ENCODE measurements at places on chromosomes 11 and 22.

DNA sequence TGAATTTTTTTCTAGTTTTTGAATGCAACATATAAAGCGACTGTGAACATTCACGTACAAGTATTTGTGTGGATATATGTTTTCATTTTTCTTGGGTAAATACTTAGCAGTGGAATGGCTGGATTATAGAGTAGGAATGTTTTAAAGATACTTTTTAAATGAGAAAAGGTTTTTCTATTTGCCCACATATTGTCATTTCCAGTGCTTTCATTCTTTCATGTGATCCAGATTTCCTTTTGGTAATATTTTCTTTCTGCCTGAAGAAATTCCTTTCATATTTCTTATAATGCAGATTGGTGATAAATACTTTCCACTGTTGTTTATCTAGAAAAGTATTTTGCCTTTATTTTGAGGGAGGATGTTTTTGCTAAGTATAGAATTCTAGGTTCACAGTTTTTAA lies 7.9 kb downstream of the DDB2 start:
- DNase-seq = no peak

DNA sequence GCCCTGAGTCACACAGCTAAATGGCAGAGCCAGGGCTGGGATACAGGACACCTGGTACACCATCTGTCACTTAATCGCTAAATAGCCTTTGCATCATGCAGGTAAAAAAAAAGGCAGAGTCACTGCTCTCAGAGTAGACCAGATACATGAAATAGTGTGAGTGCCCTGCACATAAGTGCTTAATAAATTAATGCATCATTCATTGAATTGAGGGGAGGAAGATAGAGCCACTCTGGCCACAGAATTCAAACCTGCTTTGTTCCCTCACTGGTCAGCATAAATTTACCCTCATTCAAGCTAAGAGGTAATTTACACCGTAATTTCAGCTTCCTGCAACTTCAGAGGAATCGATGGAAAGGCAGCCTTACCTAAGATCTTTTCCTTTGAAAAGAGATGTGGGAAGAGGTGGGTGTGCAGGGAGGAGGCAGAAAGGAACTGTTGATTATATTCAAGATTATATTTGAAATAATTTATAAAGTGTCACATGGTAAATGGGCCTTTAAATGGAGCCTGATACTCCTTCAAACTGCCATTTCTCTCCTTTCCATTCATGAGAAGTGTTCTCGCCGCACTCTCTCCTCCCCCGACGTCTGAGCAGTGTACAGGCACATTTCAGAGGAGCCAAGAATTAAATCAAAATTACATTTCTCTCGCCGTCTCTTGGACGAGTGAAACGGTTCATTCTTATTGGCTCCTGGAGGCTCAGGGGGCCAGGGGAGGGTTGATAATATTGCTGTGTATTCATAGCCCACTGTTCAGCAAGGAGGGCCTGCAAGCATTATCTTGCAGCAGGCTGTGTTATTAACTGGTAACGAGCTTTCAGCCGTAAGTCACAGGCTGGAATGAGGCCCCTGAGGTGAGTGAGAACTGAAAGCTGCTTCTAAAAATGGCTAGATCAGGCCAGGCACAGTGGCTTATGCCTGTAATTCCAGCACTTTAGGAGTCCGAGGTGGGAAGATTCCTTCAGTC lies 52.2 kb upstream of the HMGXB4 start:
- DNase-seq = no peak

- DNase-seq = no peak
Observed at GRCh38 chr11:119024430-119025098, 6.0 kb downstream of the TRAPPC4 start.

DNA sequence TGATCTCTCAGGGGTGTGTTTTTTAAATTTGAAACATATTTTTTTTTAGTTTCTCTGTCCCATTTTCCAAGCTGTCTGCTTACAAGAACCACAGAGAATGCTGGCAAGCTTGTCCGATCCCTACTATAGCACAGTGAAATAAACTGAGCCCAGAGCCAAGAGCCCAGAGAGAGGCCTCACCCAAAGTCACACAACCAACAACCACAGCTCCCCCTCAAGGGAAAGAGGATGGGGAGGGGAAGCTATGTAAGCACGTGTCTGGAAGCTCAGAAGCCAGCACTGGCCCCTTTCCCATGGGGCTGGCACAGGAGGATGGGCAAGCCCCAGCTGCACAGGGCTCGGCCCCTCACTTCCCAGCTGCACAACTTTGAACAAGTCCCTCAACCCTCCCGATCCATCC lies 3.2 kb upstream of the SART1 start:
- no peak for DNase-seq

DNA sequence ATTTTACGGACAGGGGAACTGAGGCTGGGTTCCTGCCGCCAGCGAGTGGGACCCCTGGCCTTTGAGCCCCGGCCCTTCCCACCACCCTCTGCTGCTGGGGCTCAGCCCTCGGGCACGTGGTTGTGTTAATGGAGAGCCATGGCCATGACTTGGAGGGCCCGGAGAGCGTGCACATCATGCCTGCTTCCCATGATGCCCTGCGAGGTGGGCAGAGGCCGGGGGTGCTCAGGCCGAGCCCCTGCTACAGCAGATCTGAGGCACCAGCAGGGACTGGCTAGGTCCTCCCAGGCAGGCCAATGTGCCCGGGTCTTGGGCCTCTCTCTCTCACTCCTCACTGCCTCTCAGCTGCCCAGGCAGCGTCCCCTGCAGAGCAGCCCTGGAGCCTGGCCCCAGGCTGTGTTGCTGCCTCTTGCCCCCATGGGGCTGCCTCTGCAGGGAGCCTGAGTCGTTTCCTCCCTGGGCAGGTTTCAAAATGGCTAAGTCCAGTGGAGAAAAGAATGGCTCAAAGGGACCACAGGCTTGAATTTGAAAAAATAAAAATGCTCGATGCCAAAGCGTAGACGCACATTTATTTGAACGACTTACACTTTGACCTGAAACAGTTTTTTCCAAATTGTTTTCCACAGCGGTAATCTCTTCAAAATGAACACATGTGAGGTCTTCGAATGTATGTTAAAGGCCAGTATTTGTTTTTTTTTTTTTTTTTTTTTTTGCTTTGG lies 72.6 kb upstream of the CLDN5 start:
- DNase-seq = no peak

GRCh38 chr11:27963370-27963769 lies 144.6 kb downstream of the KIF18A start:
- no peak for DNase-seq

DNA sequence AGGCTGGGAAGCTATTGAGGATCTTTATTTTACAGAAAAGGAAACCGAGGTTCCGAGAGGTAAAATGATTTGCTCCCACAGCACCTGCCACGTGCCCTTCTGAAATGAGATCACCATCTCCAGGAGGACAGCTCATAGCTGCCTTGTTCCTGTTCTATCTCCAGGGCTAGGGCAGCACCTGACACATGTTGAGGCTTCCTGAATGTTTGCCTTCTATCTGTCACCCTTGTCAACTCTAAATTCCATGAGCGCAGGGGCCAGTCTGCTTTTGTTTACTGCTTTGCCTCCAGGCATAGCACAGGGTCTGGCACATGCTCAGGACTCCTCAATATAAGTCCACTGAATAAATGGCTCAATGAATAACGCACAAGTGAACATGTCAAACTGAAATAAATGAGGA lies 24.1 kb downstream of the ASCC2 start:
- no peak for DNase-seq

DNA sequence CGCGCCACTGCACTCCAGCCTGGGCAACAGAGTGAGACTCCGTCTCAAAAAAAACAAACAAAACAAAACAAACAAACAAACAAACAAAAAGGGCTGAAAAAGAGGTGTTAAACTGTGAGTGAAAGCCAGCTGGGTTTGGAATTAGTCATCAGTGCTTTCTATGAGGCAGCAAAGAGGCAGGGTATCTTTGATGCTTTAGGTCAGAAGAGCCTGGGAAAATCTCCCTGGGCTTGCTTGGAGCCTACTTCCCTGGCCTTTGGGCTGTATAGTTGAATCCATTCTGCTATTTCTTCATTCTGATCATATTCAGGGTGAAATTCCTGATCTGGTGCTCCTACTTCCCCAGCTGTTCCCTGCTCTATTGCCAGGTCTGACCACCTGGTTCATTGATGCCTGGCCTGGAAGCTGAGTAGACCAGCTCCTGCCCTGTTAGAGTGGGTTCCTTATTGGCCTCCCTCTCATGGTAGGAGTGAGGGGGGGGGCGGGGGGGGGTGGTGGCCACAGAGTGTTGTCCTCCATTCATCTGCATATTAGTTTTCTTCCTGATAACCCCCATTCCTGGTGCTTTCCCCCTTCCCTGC lies 65.6 kb downstream of the INSC start:
- no peak for DNase-seq

DNA sequence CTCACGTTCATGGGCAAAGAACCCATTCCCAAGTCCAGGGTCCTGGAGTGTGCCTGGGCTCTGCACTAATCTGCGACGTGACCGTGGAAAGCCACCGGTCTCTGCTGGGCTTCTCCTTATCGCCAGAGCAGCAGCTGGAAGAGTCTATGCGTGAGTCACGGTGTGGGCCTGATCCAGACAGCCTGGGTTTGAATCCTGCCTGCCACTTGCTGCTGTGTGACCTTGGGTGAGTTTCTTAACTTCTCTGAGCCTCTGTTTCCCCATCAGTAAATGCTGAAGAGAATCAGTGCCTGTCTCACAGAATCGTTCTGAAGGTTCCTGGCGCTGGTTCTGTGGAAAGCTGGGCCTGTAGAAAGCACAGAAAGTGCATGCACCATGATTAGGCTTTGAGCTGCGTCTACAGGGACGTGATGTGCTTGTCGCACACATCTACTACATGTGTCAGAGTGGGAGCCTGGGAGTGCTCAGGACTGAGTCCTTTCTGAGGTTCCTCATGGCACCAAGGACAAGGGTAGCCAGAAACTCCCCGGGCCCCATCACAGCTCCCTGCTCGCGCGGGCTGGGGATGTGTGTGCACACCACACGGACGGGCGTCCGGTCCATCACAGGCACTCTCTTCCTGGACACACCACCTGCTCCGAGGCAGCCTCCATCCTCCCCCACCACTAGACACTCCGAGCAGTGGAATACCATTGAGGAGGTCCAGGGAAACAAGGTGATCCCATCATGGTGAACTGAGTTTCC lies 20.5 kb upstream of the PDGFB start:
- DNase-seq = no peak

DNA sequence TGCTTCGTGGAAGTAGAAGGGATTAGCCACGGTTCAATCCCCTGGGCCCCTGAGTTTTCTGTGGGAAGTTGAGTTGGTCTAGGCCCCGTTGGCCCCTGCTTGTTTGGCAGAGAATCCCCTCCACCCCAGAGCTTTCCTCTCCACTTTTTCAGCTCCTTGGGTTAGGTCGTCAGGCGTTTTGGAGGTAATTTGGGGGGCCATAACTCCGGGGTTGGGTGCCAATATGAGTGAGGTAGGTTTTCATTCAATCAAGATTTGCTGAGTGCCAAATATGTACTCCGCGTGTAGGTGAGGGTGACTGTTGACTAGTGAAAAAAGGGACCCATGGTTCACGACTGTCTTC lies 590 bp downstream of the ATG13 start:
- no peak for DNase-seq

DNA sequence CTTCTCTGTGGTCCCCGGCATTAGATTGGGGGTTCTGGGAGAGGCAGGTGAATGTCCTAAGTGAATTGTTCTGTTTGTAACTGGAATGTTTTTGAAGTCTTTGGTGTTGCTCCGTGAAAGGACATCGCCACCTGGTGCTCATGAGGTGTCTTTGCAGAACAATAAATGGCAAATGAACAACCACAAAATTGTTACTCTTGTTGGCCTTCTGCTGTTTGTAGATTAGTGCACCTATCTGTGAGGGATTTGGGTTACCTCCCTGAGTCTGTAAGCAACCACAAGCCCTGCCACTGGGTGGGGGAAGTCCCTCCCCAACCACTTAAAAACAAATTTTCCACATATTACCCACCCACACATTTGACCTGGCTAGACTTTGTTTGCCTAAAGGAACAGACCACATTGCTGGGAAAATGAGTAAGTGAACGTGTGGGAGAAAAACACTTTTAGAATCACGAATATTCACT lies 4.7 kb downstream of the MPEG1 start:
- no peak for DNase-seq

GRCh38 chr22:44254811-44255210 lies 57.9 kb downstream of the SHISAL1 start:
- DNase-seq = no peak

DNA sequence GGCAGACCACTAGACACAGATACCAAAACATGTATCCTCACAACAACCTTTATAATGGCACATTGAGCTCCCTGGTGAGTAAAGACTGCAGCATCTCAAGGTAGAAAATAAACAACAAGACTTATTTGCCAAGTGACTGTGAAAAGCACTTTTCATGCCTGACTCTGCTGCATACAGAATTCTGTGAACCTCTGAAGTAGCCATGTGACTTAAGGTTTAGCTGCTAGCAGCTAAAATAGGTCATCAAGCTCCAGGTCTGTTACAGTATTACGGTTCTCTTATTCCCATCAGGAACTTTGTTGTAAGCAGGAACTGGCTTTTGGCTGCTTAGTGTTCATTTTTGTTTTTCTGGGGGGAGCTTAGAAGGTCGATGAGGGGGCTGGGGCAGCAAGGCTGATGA lies 139.4 kb downstream of the PAX6 start:
- DNase-seq = no peak

- DNase-seq = no peak
Observed at GRCh38 chr11:28318871-28319270, 210.7 kb downstream of the METTL15 start.

- DNase-seq = no peak
Observed at GRCh38 chr11:86180423-86180822, 64.1 kb upstream of the EED start.

DNA sequence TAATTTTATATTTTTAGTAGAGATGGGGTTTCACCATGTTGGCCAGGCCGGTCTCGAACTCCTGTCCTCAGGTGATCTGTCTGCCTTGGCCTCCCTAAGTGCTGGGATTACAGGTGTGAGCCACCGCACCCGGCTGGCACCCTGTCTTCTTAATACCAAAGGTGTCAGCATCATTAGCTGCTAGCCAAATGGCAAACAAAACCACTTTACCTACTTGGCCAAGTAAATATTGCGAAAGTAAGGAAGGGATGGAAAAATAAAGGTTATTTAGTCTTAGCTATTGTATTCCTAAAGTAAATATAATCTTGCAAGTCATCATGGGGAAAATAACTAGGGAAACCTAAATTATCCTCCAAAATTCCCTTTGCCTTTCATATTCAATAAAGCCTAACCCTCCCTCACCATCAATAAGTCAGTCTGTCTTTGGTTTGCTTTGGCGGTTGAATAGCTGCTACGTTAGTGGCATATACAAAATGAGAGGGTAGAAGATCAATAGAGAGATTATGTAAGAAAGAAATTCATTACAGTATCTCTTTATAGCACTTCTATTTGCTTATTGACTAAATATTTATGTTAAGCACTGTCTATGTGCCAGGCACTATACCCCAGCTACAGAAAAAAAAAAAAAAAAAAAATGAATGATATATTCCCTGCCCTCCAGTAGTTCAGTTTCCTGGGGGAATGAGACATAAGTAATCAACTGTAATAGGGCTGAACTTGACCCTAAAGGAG lies 40.2 kb upstream of the CFAP300 start:
- no peak for DNase-seq

GRCh38 chr11:2788168-2789071 lies 88.6 kb upstream of the KCNQ1OT1 start:
- no peak for DNase-seq

GRCh38 chr11:100068116-100068515 lies 619.0 kb upstream of the ARHGAP42 start:
- no peak for DNase-seq

All from stimulated activated CD8-positive, alpha-beta memory T cell treated with anti-CD3 and anti-CD28 coated beads, Interleukin-15, amount 100 ng/mL, for 1 hour (primary cell).